Gastrocnemius medialis (tissue), 4 donors: ENCODE measurements at places on chromosomes 6 and 20.

DNA sequence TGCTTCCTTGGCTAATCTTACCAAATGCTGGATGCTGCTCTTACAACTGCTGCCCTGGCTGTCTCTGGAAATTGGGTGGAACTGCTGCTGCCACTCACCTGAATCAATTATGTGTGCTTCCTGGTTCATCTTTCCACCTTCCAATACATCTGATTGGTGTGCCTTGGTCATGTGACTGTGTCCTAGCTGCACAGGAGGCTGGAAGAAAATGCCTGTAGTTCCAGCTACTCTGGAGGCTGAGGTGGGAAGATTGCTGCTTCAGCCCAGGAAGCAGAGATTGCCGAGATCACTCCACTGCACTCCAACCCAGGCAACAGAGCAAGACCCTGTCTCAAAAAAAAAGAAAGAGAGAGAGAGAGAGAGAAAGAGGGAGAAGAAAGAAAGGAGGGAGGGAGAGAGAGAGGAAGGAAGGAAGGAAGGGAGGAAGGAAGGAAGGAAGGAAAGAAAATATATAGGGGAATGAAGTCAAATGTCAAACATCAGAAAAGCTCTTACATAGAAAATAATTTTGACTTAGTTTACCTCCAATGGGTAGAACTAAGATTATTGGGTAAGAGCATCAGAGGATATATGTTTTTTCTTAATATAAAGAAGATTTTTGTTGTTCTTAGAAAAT is 14.1 kb upstream of the PPARD start:
- no peak for DNase-seq
- no peaks in the 10 kb centered on the region for H3K27me3 ChIP-seq
- H3K27ac ChIP-seq, result no peak overlapping the region

DNA sequence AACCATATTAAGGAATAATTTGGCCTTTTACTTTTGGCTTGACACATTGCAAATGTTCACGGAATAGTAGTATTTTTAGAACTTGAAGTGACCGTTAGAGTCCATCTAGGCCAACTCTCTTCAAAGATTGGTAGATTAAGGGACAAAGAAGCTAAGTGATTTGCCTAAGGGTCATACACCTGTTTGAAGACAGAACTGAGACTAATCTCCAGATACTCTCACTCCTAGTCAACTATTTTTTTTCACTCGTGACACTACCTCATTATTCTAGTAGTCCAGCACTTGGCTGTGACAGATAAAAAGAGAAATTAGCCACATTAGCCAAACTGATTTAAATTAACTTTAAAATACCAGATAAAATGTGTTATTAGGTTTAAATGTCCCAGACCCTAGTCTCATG is 10.6 kb downstream of the ACSS2 start:
- H3K36me3 ChIP-seq, result no peaks in the 10 kb centered on the region
- H3K4me3 ChIP-seq, result no peak overlapping the region
- H3K27ac ChIP-seq, result peak overlapping the region; percentile 55
- DNase-seq, result no peak
- H3K27me3 ChIP-seq, result no peaks in the 10 kb centered on the region
- peaks cover 53% of the 10 kb centered on the region for H3K4me1 ChIP-seq

DNA sequence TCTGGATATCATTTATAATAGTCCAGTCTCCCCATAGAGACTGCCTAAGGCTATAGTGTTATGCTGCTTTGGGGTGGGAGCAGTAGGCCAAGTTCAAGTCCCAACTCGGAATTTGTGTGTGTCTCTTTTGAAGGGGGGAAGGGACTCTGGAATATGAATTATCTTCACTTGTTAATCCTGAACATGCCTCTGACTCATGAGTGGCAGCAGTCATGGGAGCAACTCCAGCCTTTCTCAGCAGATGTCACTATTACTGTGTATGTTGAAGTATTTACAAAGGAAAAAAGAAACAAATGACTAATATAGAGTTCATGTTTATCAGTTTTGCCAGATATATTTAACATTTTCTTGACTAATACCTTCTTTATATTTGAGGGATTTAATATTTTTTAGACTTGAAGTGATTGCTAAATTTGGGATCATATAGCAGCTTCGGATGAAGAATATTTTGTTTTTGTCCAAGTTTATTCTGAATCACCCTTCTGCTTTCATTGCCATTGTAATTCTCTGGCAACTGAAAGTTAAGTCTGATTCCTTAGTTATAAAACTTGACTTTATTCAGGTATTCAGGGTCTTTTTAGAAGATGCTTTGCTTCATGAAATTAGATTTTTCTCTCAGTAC is 23.4 kb downstream of the FAM217A start:
- H3K36me3 ChIP-seq, result peaks cover 82% of the 10 kb centered on the region
- no peak overlapping the region for H3K4me3 ChIP-seq
- H3K27me3 ChIP-seq, result no peaks in the 10 kb centered on the region
- peak; percentile 40 for DNase-seq
- H3K27ac ChIP-seq, result peak overlapping the region; percentile 71
- peaks cover 4% of the 10 kb centered on the region for H3K4me1 ChIP-seq

DNA sequence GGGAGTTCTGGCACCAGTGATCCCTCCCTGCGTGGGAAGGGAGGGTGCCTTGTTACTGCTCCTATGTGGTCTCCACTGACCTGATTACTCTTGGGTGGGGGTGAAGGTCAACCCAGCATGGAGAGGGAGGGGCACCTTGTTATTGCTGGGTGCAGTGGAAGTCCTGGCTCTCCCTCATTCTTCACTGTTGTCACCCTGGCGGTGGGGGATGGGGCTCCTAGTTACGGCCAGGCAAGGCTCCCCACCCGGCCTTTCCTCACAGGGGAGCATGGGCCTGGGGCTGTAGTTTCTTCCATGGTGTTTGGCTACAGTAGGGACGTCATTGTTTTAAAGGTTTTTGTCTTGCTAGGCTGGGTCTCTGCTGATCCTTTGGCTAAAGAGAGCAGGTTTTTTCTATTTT is 40.8 kb downstream of the PACSIN1 start:
- no peaks in the 10 kb centered on the region for H3K4me1 ChIP-seq
- no peak for DNase-seq

GRCh38 chr6:138988469-138988834 is 399 bp upstream of the REPS1 start:
- peak overlapping the region; percentile 86 for H3K27ac ChIP-seq
- no peaks in the 10 kb centered on the region for H3K36me3 ChIP-seq
- H3K4me3 ChIP-seq, result peak overlapping the region; percentile 85
- H3K4me1 ChIP-seq, result peaks cover 24% of the 10 kb centered on the region
- DNase-seq, result no peak

DNA sequence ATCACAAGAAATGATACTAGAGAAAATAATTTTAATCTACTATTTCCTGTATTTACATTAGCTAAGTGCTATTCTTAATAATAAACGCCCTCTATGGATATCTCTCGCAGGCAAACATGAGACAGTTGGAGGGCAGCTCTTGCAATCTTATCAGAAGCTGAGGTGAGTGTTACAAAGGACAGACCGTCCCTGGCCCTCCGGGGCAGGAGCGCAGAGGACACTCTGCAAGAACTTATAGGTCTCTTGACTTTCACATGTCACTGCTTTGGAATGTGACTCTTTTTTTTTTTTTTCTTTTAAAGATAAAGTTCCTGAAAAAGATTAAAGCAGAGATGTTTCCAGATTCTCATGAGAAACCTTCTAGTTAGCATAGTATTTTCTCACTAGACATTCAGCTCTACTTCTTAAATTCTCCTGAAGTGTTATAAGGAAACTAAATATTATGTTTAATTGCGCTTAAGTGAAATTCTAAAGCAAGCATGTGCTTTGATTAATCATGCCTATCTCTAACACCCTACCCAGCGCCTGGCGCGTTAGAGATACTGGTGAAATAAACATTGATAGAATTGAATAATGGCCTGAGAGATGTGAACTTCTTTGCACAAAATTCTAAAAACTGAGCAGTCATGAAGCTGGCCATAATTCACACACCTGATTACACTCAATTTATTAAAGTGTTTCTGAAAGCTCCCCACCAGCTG is 57.4 kb downstream of the SYTL3 start:
- no peaks in the 10 kb centered on the region for H3K36me3 ChIP-seq
- no peak for DNase-seq
- H3K27me3 ChIP-seq, result no peaks in the 10 kb centered on the region
- H3K4me3 ChIP-seq, result no peak overlapping the region
- H3K4me1 ChIP-seq, result peaks cover 18% of the 10 kb centered on the region
- H3K27ac ChIP-seq, result peak overlapping the region; percentile 69
